ENCODE measurements at places on chromosomes 16 and 17.
A peak's percentile ranks its signal among the peaks of the same experiment; 100 is the strongest.

GRCh38 chr17:27985306-27985705, 57.2 kb upstream of the NLK start:
- no peak for DNase-seq

GRCh38 chr17:64470625-64471024, 21.7 kb downstream of the MILR1 start:
- no peak for DNase-seq

GRCh38 chr16:2001456-2002355, 7.9 kb downstream of the ZNF598 start:
- no peak for DNase-seq

- DNase-seq, result no peak
Observed at GRCh38 chr17:79965806-79966205, 69.9 kb downstream of the TBC1D16 start.

DNA sequence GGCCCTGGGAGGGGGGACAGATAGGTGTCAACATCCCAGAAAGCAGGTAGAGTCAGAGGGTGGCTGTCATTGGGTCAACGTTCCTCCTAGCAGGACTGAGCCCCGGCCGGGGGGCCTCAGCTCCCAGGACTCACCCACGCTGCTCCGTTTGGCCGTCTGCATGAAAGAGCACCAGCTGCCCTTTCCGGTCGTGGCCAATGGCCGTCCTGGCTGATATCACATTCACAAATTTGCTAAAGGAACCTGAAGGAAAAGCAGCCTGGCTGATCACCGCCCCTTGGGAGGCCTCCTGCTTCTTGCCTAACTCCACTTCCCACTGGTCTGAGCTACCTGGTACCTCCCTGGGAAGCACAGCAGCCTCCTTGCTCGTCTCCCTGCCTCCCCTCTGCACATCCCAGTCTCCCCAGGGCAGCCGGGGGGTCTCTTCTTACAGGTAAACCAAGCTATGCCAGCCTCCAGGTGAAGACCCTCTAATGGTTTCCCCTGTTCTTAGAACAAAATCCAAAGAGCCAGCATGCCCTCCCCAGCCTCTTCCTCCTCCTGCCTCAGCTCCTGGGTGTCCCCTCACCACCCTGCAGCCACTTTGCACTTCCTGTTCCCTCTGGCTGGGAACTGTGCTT, 3.4 kb downstream of the NAGPA start:
- no peak for DNase-seq

DNA sequence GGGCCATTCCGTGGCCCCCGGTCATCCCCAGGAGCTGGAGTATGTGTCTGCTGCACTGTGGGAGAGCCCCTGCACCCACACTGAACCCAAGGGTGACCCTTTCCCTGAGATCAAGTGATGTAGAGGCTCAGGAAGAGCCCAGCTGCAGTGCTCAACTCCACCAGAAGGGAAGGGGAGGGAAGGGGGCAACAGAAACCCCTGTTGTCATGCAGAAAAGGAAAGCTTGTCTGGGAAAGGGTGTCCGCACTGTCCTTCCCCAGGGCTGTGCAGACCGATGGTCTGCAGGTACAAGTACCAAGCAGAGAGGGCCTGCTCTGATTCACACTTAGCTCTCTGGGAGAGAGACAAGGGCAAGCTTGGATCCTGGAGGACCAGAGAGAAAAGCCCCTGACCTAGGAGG, 45.7 kb upstream of the TOB1 start:
- DNase-seq, result no peak

DNA sequence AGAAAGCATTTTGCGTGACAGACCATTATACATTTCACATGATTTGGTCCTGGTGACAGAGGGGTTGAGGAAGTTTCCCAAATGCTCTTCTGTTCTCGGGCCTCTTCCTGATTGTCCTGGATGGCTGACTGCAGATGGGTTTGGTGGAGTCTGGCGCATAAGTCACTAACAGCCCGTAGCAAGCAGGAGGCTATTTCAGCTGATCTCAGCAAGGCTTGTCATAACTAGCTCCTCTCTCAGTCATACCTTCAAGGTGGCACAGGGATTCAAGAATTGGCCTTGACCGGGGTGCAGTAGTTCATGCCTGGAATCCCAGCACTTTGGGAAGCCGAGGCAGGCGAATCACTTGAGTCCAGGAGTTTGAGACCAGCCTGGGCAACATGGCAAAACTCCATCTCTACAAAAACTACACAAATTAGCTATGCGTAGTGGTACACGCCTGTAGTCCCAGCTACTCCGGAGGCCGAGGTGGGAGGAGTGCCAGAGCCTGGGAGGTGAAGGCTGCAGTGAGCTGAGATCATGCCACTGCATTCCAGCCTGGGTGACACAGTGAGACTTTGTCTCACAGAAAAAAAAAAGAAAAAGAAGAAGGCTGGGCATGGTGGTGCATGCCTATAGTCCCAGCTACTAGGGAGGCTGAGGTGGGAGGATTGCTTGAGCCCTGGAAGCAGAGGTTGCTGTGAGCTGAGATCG, 68.9 kb upstream of the HAS3 start:
- no peak for DNase-seq

GRCh38 chr16:54657058-54657708, 273.5 kb upstream of the IRX5 start:
- DNase-seq, result no peak

GRCh38 chr16:51497541-51498211, 346.6 kb upstream of the SALL1 start:
- no peak for DNase-seq

- DNase-seq, result peak; percentile 72
Observed at GRCh38 chr17:80477647-80478478, 1.5 kb upstream of the NPTX1 start.

DNA sequence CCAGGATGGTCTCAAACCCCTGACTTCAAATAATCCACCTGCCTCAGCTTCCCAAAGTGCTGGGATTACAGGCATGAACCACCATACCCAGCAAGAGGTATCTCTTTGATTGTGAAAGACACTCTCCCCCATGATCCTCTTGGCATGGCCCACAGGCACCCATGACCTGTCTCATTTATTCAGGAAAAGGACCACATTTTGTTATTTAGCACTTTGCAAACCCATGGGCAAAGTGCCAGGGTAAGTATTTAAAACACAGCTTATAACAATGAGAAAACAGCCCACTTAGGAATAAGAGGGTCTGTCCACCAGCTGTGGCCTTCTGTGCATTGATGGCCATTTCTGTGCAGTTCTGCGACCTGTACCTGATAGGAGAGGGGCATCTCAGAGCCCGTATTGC, 12.8 kb upstream of the AKTIP start:
- DNase-seq, result no peak

DNA sequence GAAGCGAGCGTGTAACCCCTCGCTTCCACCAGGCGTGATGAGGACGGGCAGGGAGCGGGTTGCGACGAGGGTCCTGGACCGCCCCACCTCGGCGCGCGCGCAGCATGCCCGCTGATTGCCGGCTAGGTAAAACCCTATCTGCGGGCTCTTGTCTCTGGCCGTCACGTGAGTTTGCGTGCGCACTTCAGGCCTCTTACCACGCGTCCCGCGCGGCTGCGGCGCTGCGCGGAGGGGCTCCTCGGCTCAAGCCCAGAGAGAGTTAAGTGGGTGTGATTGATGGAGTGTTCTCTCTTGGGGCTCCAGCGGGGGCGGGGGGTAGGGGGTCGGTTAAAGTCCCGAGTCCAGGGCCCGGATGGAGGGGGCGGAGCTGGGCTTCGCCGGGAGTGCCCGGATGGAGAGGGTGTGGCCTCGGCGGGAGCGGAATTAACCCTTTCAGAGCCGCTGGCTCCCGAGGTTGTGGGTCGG, 7.9 kb downstream of the KDM6B start:
- DNase-seq, result peak; percentile 83

DNA sequence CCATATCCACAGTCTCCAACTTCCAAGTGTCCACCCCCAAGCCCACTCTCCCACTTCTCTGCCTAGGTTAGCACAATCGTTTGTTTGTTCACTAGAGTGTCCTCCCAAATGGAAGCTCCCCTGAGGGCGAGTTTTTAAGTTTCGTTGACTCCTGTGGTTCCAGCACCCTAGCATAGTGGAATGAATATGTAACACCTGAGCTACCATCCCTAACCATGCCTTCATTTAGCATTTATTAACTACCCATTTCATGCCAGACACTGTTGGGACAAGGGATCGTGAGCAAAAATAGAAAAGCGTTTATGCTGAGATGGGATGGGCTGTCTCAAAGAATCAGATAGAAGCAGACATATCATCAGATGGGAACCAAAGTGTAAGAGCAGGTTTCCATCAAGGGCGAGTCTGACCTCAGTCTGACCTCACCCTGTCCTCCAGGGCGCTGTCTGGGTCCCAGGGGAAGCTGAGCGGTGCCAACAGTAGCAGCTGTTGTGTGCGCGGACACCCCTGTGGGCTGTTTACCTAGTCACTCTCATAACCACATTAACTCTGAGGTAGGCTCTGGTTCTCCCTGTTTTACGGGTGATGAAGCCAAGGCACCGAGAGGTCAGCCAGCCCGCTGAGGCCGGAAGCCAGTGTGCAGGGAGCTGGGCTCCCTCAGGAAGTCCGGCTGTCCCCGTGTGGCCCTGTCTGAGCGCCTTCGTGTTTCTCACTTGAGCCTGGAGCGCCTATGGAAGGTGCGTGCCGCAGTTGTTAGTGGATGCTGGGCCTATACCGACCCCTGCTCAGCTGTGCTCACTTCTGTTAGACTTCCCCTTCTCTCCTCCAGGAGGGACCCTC, 6.2 kb downstream of the CNP start:
- DNase-seq, result no peak

DNA sequence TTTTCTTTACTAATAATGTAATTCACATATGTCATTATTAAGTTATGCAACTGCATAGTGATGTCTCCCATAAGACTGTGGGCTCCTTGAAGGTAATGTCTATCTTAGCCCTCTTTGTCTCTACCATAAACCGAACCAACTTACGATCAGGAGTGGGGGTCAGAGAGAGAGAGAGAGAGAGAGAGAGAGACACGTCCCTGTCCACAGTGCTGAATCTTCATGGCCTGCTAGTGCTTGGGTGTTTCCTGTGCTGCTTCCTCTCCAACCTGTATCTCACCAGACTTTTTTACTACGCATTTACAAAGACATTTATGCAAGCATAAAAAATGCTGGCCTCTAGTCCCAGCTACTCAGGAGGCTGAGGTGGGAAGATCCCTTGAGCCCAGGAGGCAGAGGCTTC, 52.2 kb upstream of the HAPSTR1 start:
- no peak for DNase-seq

GRCh38 chr16:52556083-52556482, 9.1 kb upstream of the TOX3 start:
- no peak for DNase-seq

- DNase-seq, result no peak
Observed at GRCh38 chr16:73054125-73054484, 6.2 kb upstream of the ZFHX3 start.

DNA sequence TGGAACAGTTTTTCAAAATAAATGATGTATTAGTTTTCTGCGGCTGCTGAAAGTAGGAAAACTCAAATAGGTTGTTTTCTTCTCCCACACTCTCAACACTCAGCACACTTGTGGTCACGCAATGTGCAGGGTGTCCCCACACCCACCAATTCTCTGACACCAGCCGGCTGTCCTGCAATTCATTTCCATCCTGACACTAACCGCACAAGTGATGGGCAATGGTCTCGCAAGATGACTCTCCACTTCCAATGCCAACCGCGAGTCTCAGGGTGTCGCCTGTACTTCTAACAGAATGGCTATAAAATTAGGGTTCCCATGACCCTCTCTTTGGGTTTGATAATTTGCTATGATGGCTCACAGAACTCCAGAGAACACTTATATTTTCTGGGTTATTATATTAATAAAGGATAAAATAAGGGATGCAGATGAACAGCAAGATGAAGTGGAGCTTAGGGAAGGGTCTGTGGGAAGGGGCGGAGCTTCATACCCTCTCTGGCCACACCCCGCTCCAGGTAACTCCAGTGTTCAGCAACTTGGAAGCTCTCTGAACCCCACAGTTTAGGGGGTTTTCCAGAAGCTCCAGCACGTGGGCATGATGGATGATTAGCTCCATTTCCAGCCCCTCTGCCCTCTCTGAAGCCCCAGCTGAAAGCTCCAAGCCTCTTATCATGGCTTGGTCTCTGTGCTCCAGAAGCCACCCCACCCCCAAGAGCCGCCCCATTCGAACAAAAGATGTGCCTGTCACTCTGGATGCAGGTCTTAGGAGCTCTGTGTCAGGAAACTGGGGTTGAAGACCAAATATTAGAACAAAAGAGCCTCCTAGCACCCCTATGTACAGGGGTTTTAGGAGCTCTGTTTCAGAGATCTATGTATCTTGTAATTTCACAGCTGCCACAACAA, 19.8 kb downstream of the TAF1C start:
- DNase-seq, result no peak

GRCh38 chr16:69501956-69502745, 63.6 kb upstream of the NFAT5 start:
- peak; percentile 59 for DNase-seq

GRCh38 chr16:19857593-19858339, 26.9 kb downstream of the GPRC5B start:
- no peak for DNase-seq

- peak; percentile 42 for DNase-seq
Observed at GRCh38 chr17:29753845-29754439, 131.2 kb upstream of the CORO6 start.

DNA sequence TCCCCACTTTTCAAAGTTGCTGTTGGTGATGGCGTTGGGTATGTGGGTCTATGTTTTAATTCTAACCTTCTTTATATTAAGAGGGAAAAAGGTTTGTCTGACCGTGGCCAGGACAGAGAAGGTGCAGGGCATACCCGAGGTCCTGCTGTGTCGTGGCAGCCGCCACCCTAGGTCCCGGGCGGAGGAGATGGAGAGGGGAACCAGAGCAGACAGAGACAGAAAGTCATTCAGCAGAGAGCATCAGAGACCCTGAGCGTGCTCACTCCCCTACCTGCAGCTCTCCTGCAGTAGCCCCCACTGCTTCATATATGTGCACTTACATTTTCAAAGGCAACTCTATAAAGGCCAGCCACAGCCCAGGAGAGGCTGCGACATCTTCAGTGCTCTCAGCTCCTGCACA, 327.2 kb upstream of the TNRC6C start:
- DNase-seq, result no peak

DNA sequence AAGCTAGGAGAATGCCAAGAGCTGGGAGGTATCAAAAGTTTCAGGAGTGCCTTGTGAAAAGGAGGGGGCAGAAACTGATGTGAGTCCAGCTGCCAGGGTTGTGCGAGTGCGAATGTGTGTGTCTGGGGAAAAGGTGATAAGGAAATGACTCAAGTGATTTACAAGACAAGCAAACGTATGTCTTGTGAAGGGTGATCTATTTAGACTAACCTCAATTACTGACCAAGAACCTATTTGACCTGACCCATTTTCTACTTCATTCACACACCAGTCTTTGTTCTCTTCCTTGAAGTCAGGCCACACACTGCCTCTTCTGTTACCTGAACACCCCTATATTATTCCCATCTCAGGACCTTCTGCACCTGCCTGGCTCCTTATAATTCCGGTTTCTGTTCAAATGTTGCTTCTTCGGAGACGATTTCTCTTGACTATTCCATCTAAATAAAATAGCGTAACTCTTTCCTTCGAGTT, 1.0 kb downstream of the GDE1 start:
- DNase-seq, result peak; percentile 36

DNA sequence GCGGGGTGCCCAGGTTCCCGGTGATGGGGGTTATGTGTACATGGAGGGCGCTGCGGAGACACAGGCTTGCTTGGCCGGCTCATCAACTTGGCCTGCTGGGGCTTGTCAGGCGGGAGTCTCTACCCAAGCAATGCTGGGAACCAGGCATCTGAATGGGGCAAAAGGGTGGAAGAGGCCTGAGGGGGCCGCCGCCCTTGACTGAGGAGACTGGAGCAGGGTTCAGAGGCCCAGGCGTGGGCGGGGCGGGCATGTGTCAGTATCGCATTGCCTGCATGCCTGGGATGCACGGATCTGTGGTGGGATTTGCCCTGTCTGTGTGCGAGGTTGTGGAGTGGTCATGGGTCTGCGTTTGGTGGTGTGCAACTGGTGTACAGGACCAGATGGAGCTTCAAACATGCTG, 21.1 kb downstream of the ARHGAP23 start:
- no peak for DNase-seq
